Activated naive CD4-positive, alpha-beta T cell treated with Interleukin-2 at 50 U/mL for 16 hours (primary cell): ENCODE measurements at places on chromosomes 4 and X.
A peak's percentile ranks its signal among the peaks of the same experiment; 100 is the strongest.

DNA sequence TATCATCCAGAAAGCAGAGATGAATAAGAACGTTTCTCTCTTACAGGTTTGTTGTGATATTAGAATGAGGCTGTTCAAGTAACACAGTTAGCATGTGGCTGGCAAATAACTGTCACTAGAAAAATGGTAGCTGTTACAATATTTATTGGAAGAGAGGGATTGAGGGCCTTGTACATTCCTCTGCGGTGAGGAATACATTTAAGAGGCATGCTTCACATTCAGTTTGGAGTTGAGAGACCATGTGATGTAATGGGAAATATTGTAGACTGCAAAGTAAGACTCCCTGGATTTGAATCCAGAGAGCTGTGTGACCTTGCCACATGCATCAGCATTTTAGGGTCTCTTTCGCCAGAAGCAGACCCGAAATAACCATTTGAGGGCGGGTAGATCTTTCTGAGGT, 104.8 kb upstream of the KIT start:
- no peak for DNase-seq

DNA sequence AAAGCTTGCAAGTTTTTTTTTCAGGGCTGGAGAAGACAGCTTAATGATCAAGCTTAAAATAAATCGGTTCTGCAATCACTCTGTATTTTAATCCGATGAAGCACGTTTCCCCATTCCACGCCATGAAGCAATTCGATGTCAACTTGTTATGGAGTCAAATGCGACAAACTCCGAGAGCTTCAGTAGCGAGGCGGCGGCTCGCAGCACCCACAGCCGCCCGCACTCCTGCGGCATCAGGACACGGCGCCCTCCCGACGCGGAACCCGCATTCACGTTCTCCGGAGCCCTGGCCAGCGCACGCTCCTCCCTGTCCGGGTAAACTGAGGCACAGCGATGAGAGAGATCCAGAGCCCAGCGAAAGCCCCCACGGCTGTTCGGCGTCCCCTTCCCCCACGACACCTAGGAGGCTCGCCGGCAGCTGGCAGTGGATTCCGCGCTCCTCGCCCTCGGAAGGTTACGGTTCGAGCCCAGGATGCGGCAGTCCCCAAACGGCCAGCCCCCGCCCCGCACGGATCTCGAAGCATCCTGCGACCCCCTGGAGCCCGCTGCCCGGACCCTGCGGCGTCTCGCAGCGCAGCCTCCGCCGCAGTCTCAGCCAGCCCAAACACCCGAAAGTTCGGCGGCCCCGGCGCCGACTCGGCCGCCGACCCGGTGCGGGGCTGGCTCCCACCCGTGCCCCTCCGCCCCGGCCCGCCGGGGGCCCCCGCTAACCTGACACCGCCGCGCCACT, 507 bp downstream of the MFAP3L start:
- DNase-seq = no peak

- no peak for DNase-seq
Observed at GRCh38 chr4:95546866-95547714, 1.7 kb downstream of the UNC5C start.

GRCh38 chrX:5891378-5891777, 337.3 kb downstream of the NLGN4X start:
- no peak for DNase-seq

DNA sequence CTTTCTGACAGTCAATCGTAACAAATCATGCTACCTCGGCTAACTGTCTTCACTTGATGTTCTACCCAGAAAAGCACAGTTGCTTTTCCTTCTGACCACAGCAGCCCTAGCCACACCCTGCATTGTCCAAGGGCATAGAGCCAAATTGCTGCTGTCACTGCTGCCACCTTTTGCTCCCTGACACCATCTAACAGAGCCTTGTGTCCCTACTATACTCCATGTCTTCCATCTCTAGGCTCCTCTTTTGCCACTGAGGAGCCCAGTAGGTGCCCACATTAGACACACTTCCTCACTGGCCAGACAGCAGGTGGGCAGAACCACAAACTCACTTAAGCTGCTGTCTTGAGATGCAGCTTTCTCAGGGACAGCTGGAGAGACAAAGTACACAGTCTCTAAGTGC, 91.4 kb downstream of the ANXA3 start:
- DNase-seq = no peak

- no peak for DNase-seq
Observed at GRCh38 chr4:40678421-40678820, 48.8 kb upstream of the RBM47 start.

DNA sequence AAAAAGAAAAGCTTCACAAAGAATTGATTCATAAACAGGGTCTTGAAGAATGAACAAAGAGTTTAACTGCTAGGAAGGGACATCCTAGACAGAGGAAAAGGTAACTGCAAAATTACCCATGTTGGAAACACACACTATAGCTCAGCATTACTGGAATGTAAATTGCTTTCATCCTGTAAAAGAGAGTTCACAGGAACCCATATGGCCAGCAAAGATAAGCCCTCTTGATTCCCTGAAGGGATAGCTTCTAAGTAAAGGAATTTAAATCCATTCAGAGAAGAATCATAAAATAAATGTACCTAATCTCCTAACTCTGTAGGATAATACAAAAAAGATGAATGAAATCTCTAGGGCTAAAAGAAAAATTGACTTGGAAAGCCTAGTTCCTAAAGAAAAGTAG, 107.1 kb upstream of the INTU start:
- DNase-seq = no peak

DNA sequence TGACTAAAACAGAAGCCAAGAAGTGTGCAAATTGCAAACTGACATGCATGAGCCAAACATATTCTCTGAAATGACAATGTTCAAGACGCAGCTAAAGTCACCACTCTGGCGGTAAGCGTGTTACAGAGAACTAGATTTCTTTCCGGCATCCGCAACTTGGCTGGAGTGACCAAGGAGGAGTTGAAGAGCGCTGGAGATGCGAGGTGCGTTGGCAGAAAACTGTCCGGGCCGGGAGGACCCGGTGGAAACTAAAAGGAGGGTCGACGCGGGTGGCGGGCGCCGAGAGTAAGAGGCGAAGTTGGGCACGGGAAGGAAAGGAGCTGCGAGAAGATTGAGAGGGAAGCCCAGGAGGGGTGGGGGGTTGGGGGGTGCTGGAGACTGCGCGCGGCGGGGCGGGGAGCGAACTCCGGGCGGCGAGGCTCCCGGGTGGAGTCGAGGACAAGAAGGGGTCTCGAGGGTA, 807 bp downstream of the SEL1L3 start:
- peak; percentile 39 for DNase-seq

GRCh38 chr4:6633091-6633906, 7.2 kb upstream of the MRFAP1 start:
- no peak for DNase-seq

DNA sequence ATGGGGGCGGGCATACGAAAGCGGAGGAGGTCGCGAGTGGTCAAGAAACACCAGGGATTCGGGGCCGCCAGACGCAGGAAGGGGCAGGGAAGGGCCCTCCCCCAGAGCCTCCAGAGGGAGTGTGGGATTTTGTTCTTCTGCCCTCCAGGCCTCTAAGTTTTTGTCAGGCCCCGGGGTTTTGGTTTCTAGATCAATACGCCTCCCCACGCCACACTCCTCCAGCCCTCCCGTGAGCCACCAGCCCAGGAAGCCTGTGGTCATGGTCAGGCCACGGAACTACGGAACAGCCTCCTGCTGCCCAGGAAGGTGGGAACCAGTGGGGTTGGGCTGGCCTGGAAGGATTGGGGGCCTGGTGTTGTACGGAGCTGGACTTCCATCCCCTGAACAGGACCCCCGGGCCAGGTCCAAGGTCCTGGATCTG, 38.4 kb downstream of the CPLX1 start:
- DNase-seq = no peak

DNA sequence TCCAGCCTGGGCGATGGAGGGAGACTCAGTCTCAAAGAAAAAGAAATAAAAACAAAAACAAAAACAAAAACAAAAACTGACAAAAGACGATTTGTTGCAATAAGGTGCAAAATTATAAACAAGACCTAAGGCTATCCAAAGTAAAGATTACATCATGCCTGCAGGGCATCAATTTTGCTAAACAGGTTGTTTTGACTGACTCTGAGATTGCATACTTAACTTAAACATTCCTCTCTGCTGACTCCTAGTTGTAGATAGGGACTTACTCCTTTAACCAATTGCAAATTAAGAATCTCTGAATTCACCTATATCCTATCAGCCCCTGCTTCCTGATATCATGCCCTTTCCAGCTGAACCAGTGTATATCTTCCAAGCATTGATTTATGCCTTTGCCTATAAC, 2687.3 kb downstream of the PCDH7 start:
- no peak for DNase-seq

GRCh38 chr4:33494150-33494549, 2750.2 kb downstream of the ARAP2 start:
- DNase-seq = no peak

- DNase-seq = no peak
Observed at GRCh38 chrX:15356444-15356843, 21.1 kb upstream of the PIGA start.

- DNase-seq = peak; percentile 2
Observed at GRCh38 chrX:21374994-21375707, 933 bp downstream of the CNKSR2 start.

DNA sequence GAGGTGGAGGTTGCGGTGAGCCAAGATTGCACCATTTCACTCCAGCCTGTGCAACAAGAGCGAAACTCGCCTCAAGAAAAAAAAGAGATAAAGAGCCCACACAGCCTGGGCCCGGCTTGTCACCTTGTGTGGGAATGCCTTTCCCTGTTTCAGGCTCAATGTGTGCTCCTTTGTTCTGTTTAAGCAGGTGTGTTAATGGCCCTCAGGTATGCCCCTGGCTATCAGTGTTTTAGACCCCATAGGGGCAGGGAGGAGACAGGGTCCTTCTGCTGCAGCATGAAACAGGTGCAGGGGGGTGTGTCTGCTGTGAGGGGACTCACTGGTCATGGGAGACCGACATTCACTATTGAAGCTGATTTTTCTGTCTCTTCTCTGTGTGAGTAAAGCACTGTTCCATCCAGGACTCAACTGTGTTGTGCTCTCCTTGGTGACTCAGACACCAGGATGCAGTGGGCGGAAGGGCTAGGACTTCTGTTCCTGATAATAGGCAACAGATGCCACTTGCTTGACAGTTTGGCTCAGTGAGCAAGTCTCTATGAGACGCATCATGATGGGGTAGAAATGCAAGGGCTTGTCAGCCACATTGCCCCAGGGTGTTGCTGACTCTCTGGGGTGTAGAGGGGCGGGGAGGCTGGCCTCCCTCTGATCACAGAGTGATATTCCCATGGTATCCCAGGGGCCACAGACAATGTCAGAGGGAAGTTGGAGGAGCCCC, 15.6 kb upstream of the LAP3 start:
- no peak for DNase-seq

GRCh38 chr4:6379767-6380745, 92.4 kb downstream of the PPP2R2C start:
- no peak for DNase-seq

GRCh38 chr4:174910271-174910670, 7.9 kb upstream of the ADAM29 start:
- no peak for DNase-seq

DNA sequence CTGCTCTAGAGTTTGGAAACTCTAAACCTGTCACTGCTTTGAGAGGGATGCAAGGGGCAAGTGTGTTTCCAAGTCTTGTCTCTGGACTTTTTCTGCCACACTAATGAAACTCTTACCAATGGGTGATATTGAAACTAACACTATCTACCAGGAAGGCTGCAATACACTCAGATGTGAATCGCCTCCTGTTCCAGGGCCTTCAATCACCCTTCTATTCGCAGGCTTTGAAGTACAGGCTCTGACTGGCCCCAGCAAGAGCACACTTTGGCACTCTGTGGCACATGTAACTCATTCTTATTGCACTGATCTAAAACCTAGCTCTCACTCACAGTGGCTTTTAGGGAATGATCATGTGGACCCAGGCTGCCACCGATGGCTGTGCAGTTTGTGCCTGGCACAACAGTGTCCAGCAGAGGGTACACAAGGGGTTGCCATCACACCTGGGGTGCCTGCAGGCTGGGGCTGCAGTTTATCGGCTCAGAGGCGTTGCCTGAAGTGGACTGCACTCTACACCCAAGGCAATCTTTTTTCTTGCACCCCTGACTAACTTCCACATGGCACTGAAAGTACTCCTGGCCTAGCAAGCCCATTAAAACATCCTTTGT, 210.8 kb downstream of the MGST2 start:
- DNase-seq = no peak

- peak; percentile 65 for DNase-seq
Observed at GRCh38 chr4:6134612-6135220, 65.6 kb downstream of the JAKMIP1 start.

- no peak for DNase-seq
Observed at GRCh38 chrX:13047759-13048158, 3.3 kb upstream of the FAM9C start.

DNA sequence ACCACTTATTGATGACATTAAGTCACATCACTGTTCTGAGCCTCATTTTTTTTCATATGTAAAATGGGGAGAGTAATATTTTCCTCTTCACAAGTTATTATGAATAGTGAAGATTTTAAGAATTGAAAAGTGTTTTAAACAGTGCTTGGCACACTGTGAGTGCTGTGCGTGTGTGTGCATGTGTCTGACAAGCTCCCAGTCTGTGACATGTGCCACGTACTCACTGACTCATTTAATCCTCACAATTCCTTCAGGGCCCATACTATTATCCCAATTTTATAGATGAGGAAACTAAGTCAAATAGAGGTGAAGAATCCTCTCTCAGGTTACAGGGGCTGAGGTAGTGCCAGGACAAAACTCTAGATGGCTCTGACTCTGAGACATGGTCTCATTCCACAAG, 114.1 kb upstream of the NWD2 start:
- DNase-seq = no peak

GRCh38 chr4:3285558-3286334, 7.1 kb upstream of the RGS12 start:
- no peak for DNase-seq

- DNase-seq = no peak
Observed at GRCh38 chr4:48178931-48179330, 44.9 kb upstream of the TXK start.

DNA sequence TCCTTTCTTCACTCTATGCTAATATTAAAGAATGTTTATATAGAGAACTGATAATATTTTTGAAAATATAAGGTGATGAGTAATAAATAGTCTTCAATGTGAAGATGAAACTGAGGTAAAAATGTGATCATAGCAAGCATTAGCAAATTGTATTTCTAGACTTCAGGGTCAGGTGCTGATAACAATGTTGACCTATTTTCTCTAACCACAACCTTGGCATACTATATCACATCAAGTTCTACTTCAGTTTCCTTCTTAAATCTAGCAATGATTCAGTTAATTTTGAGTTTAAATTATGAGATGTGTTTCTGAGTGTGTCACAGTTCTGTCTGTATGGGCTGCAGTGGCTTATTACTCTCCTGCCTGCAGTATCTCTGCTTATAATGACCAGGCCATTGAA, 209.4 kb downstream of the RAPGEF2 start:
- DNase-seq = no peak

GRCh38 chr4:183348706-183349659, 26.8 kb upstream of the CLDN24 start:
- peak; percentile 46 for DNase-seq

- no peak for DNase-seq
Observed at GRCh38 chr4:86592553-86593249, 1.4 kb upstream of the PTPN13 start.
